ENCODE measurements at places on chromosomes 7 and 10. TPM values are rescaled to one million over a fixed set of nuclear protein-coding genes. Genes with fewer than 3 reads are reported as not detected.

The KLF14 gene
- not detected for total RNA-seq

The VPS37D gene
- 5.7 TPM for total RNA-seq

The LIPM gene
- total RNA-seq = 0.13 TPM

The MEST gene
- 262 TPM for total RNA-seq

The GPR37 gene
- 1.5 TPM for total RNA-seq

The FZD1 gene
- total RNA-seq = 24.2 TPM

The TRAPPC14 gene
- 4.8 TPM for total RNA-seq

The LIPA gene
- 63.7 TPM for total RNA-seq

The OSBPL3 gene
- 8.0 TPM for total RNA-seq

The WASL gene
- total RNA-seq = 15.6 TPM

The RAMP3 gene
- not detected for total RNA-seq

The PRKG1 gene
- total RNA-seq = 27.2 TPM

The TMEM273 gene
- 0.13 TPM for total RNA-seq

The KLLN gene
- 0.46 TPM for total RNA-seq

The TACC2 gene
- total RNA-seq = 8.8 TPM

The OR13A1 gene
- total RNA-seq = not detected

The TMEM184A gene
- total RNA-seq = 0.03 TPM

The CTTNBP2 gene
- 1.2 TPM for total RNA-seq

The TUBB8 gene
- not detected for total RNA-seq

The LRRC61 gene
- 0.36 TPM for total RNA-seq

The FAM13C gene
- 5.0 TPM for total RNA-seq

The TCERG1L gene
- total RNA-seq = not detected

The OR9A2 gene
- total RNA-seq = not detected

The PDZD7 gene
- 5.5 TPM for total RNA-seq

The TMEM139 gene
- total RNA-seq = 0.23 TPM

The MRLN gene
- total RNA-seq = not detected

The LRCH4 gene
- 11.7 TPM for total RNA-seq

The FOXI2 gene
- not detected for total RNA-seq

The TDRD1 gene
- 0.13 TPM for total RNA-seq

The FAM237B gene
- total RNA-seq = not detected

The TLX1 gene
- not detected for total RNA-seq

The TUBAL3 gene
- not detected for total RNA-seq

The FRMPD2 gene
- total RNA-seq = 0.20 TPM

The NKX1-2 gene
- total RNA-seq = not detected

The PAX4 gene
- not detected for total RNA-seq

The SPDYE9 gene
- total RNA-seq = not detected

The GIMAP2 gene
- 0.43 TPM for total RNA-seq

The GRID2IP gene
- total RNA-seq = not detected

Measured in smooth muscle cell of the pulmonary artery (primary cell).